Mesenteric fat pad (tissue), 1 donor: ENCODE measurements at places on chromosomes 5 and 9.

GRCh38 chr9:95116002-95116807, 201.3 kb downstream of the FANCC start:
- no peak for DNase-seq

GRCh38 chr5:167392240-167392639, 899.2 kb upstream of the WWC1 start:
- no peak for DNase-seq

DNA sequence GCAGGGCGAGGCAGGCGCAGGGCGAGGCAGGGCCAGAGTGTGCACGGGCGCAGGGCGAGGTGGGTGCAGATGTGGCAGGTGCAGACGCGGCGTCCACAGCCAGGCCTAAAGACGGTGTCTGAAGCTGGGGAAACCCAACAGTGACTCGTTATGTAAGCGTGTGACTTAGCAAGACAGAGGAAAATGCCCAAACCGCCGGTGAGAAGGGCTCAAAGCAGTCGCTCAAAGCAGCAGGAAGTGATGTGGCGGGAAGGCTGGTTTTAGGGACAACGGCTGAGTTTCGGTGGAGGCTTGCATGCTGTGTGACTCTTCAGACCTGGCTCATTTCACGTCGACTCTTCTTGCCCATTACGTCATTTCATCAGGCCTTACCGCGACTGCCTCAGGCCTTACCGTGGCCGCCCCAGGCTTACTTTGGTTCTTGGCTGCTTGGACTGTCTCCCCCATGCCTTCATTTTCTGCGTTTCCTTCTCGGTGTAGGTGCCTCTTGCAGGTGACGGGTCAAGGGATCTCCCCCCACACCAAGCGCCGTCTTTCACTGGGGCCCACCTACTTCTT, 50.5 kb upstream of the EXOC3 start:
- DNase-seq: peak; percentile 81

DNA sequence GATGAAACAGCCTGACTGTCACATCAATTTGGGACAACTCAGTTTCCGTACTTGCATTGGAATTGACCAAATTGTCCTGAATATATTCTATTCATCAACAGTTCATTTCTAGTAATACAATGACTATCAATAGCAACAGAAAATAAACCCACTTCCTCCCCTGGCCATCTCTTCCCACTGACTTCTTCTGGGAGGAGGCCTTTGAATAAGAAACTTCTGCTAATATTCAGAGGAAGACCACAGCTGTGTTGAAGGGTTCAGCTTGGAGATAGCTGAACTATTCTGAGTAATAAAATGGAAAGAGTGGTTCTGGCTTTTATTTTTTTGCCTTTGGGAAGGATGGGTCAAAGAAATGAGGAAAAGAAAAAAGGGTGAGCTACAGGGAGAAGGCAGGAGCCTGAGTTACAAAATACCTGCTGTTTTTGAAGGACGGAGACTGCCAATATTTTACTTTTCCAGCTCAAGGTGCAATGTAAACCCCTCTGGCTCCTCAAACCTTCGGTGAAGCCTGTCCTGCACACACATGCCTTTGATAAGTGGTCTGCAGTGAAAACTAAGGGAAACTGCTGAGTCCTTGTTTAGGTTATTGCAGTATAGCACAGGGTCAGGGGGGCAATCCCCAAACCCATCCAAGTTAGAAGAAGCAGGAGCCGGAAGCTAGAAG, 29.9 kb downstream of the FYB1 start:
- DNase-seq: no peak

DNA sequence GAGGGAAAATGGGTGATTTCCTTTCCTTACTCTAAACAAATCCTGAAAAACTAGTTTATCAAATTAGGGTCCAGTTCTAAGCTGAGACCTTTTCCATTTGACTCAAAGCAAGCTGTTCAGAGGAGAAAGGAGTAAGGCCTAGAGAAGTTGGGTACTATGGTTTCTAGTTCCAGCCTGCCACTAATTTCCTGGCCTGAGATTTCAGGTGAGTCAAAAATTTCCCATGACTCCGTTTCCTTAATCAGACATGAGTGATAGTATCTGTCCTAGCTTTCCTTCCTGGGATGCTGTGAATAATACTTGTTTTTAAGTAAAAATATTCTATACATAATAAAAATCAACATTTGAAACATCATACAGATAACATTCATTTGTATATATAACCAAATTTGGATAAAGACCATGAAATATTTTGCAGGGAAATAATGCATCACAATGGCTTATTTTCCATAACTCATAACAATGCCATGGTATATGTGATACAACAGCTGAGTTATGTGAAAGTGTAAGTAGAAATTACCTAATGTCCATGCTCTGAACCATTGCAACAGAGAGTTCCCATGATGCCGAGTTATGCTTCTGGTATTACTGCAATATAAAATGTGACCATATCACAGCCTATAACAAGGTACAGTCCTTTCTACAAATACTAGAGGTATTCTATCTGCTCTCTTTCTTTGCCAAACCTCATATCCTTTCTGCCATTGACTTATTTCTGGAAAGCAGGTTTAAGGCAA, 142.7 kb downstream of the MLLT3 start:
- DNase-seq: no peak

DNA sequence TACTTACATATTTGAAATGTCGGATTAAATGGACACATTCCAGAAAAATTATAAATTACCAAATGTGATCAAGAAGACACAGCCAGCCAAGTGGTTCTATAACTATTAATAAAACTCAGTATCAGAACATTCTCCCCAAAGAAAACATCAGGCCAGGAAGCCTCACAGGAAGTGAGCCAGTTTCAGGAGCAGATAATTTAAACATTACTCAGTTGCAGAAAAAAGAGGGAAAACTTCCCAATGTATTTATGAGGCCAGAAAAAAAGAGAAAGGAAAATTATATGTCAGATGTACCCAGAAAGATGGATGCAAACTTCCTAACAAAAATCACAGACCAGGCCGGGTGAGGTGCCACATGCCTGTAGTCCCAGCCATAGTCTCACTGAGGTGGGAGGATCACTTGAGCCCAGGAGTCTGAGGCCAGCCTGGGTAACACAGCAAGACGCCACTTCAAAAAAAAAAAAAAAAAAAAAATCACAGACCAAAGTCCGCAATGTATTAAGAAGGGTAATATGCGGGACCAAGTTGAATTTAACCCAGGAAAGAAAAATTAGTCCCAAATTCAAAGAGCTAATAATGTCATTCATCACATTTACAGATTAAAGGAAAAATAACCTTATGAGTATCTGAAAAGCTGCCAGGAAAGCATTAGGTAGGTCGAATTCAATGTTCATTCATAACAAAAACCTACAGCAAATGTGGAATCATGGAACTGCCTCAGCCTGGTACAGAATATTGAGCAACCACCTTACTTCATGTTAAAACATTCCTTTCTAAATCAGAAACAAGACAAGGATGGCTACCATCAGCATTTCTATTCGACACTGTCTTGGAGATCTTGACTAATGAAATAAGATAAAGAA, 37.2 kb upstream of the NRARP start:
- no peak for DNase-seq

DNA sequence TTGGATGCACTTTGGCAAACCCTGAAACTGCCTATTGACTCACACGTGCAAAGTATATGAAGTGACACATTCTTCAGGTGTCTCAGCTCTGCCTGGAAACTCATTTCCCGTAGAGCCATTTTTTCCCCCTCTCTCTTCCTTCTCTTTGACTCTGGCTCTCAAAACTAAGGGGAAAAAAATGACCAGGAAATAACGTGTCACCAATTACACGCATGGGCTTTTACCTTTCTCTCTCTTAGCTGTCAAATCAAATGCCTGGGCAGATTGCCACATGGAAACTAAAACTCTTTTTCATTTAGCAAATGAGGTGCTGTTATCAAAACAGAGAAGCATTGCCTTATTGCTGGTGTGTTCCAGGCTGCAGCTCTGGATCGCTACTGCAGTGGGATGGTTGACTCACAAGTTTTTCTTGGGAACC, 18.3 kb upstream of the IFNK start:
- no peak for DNase-seq

GRCh38 chr5:22708770-22709328, 144.3 kb downstream of the CDH12 start:
- DNase-seq: no peak

DNA sequence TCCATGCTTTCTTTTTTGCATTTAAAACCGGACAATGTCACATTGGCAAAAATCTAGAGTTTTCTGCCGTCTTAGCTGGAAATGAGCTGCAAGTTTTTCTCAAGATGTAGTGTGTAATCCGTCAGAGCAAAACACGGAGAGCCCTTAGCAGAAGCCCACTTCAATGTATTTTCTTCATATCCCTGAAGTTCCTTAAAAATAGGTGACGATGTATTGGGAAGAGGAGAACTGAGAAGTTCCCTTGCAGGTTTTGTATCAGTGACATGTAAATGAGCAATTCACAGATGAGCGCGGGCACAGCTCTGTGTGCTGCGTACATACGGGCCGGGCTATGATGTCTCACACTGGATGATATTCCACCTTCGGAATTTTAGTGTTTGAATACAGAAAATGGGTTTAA, 14.8 kb upstream of the CLPTM1L start:
- no peak for DNase-seq

DNA sequence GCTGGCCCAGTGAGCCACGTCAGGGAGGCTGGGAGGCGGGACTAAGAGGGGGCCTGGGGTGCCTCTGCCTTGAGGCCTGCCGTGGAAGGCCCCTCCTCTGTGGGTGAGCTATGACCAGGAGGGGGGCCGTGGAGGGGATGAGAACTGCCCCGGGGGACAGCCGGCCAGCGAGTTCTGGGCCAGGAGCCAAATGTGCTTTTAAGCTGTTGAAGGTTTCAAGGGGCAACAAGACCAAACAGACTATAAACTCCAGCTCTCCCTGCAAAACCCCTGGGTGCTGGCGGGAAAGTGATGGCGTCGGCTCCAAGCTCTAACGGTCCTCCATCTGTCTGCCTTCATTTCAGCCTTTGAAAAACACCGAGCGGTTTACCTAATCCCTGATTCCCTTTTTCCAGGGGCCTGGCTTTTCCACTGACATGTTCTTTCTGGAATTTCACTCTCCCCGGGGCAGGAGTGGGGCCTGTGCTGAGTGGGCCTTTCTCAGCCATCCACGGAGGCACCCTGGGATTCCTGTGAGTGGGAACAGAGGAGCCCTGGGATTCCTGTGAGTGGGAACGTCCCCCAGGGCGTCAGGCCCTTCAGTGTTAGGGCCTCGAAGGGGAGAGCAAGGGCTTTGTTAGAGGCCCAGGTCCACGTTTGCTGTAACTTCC, 65.6 kb downstream of the COL5A1 start:
- DNase-seq: no peak

DNA sequence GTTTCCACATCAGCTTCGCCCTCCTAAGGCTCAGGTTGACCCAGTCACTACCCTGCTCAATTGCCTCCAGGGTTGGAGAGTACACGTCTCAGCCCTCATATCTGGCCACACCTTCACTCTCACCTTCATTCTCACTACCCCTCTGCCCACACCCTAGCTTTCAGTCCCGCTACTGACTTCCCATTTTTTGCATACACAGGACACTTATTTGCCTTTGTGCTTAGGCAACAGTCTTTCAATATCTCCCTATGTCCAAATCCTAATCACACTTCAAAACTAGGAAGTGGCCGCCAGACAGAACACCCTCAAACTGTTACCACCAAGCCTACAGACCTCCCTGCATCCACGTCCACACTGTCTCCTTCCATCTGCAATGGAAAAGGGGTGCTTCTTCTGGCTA, 10.9 kb downstream of the MCTP1 start:
- DNase-seq: no peak

DNA sequence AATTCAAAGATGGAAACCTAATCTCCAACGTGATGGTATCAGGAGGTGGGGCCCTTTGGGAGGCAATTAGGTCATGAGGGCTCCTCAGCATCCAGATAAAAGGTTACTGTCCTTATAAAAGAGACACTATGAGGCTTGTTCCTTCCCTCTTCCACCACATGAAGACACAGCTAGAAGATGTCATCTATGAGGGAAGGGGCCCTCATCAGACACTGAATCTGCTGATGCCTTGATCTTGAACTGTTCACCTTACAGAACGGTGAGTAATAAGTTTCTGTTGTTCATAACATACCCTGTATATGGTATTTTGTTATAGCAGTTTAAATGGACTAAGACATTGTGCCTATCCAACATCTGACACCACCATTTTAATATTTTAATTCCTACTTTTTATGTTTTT, 19.7 kb upstream of the CCNH start:
- no peak for DNase-seq

DNA sequence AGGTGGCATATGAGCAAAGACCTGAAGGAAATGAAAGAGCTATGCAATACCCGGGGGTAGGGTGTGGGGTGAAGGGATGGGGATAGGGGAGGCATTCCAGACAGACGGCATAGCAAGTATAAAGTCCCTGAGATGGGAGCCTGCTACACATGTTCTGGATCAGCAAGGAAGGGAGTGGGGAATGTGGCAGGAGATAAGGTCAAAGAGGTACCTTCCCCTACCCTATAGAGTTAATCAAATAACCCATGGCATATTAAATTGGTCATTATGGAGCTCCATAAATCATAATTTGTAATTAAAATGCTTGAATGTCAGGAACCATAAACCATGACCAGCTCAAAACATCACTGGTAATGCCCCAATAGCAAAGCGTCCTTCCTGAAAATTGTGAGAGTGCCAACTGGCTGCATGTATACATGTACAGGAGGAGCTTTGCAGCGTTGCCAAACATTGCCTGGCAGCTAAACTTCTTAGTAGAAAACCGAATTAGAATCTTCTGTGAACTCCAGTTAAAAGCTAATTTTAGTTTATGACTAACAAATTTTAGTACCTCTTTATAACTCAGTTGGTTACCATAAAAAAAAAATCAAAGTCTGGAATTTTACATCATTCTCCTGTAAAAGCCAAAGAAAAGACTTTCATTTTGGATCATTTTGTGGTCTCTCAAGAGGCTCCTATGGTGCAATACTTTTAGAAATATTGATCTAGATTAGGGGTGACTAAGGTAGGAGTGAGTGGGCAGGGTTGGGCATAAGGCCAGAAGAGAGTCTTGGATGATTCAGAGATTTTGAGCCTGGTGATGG, 4.7 kb downstream of the DNAI1 start:
- no peak for DNase-seq

DNA sequence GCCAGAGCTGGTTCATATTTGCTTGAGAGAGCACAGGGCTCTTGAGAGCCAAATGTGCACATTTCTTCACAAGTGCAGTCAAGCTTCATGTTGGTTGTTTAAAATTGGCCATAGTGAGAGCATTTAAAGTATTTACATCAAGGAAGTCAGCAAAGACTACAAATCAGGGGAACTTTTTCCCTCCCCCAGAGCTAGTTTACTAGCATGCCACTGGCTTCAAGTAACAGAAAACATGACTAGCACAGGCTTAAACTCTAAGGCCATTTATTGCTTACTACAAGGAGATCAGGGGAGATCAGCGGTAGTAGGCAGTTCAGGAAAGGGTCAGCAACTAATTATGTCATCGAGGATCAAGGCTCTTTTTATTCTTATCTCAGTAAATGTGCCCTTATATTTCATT, 11.0 kb upstream of the CCDC171 start:
- DNase-seq: no peak

- no peak for DNase-seq
Observed at GRCh38 chr5:178248750-178249149, 16.1 kb upstream of the PHYKPL start.

DNA sequence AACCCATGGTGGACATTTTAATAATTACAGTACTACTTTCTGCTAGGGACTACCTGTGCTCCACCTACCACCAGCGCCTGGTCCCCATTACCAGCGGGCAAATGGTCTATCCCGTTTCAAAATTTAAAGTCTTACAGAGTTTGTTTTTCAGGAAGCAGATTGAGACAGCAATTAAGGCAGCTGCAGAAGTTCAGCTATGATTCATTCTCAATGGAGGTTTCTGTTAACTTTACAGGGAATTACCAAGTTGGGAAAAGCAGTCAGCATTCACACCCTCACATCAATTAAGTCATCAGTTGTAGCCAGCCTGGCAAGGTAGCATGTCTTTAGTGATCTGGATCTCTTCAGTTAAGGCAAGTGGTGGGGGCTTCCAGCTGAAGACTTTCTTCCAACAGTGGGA, 410.6 kb upstream of the DAB2 start:
- DNase-seq: no peak
